ENCODE measurements at places on chromosomes 6 and 20.

- DNase-seq = no peak
These were observed 92.7 kb upstream of the JARID2 start for GRCh38 chr6:15153191-15153590.

DNA sequence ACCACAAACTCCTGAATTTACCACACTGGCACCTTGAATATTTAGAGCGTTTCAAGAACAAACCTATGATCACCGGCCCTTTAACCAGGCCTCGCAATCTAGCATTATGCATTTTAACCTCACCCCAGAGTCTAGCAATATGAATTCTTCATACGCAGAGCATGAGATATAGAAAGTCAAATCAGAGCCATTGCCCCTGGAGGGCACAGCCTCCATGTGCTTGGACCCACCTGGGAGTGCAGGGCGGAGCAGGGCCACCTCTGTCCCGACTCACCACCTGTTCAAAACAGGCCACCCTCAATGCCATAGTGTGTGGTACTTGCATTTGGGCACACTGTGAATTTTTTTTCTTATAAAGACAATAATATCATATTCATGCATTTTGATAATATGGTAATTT, 19.5 kb upstream of the AFDN start:
- DNase-seq = no peak

- DNase-seq = peak; percentile 27
These were observed 577 bp downstream of the LSM14B start for GRCh38 chr20:62122654-62123449.

- DNase-seq = no peak
These were observed 23.1 kb downstream of the IYD start for GRCh38 chr6:150391890-150392289.

DNA sequence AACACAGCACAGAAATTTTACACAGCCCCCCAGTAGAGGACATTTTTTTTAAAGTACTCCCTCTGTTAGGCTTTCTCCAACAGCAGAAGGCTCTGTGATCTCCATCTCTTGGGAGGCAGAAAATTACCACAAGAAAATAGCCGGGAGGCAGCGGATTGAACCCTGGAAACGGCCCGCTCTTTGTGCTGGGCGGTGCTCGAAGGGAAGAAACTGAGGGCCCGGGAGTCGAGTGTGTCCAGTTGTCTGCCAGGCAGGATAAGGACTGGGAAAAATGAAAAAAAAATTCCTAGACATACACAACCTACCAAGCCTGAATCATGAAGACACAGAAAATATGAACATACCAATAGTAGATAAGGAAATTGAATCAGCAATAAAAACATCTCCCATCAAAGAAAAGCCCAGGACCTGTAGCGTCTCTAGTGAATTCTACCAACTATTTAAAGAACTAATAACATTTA, 31.5 kb downstream of the POM121L2 start:
- no peak for DNase-seq

GRCh38 chr6:73516514-73517489, 4.0 kb downstream of the EEF1A1 start:
- DNase-seq = no peak

DNA sequence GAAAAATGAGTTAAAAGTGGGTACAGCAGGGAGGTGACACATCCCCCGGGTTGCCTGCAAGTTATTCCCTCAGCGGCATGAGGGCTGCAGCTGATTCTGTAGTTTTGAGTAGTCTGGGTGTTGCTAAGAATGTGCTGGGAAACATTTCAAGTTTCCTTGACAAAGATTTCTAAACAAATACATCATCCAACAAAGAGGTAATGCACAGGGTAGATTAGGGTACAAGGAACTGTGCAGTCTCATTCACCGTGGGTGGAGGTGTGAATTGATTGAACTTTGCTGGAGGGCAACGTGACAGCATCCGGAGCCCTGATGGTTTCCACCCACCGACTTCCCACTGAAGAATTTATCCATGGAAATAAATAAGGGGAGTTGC, 21.8 kb downstream of the CASS4 start:
- no peak for DNase-seq

GRCh38 chr6:129661536-129662405, 48.2 kb downstream of the ARHGAP18 start:
- DNase-seq = no peak

DNA sequence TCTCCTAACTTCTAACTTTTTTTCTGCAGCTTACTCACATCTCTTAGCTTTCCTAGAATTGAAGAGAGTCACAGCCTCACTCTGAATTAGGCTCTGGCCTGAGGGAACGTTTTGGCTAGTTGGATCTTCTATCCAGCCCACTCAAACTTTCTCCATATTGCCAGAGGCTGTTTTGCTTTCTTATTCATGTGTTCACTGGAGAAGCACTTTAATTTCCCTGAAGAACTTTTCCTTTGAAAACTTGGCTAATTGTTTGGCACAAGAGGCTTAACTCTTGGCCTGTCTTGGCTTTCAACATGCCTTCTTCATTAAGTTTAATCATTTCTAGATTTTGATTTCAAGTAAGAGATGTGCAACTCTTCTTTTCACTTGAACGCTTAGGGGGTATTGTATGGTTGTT, 138.2 kb upstream of the PLCB4 start:
- no peak for DNase-seq

DNA sequence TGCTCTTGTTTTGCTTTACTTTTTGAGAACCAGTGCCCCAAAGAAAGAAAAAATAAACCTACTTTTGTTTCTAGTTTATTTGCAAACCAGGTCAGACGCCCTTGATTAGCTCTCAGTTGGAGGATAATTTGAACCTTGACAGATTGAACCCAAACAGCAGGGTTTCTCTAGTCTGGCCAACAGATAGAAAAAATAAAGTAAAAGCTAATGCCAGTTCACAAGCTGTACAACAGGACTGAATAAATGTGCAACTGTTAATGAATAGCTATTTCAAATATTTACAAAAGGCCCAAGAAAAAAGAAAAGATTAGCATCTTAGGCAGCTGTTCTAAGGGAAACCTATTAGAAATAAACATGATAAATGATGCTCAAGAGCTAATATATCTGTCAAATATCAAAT, 331.8 kb downstream of the CDKAL1 start:
- DNase-seq = no peak

- no peak for DNase-seq
These were observed 113.2 kb upstream of the CD93 start for GRCh38 chr20:23199356-23199755.

- DNase-seq = no peak
These were observed 24.8 kb upstream of the HLA-DQA2 start for GRCh38 chr6:32716396-32716795.

GRCh38 chr6:111482188-111482958, 645 bp downstream of the REV3L start:
- peak; percentile 24 for DNase-seq

DNA sequence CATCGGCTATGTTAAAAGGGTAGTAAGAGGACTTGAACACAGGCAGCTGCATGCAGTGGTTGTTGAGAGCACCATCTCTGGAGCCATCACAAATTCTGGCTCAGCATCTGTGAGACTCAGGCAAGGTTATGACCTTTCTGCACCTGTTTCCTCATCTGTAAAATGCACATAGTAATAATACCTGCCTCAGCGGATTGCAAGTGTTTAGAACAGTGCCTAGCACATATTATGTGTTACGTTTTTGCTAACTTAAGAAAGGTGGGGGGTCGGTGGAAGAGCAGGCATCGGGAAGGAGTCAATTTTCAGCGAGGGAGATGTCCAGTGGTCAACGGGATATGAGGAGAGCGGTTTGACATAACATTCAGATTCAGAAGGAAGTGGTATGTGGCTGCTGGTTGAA, 2.9 kb downstream of the LY6G5C start:
- DNase-seq = no peak
